ENCODE measurements at places on chromosomes 16 and 17.

GRCh38 chr16:54544553-54545180 is 258.1 kb upstream of the IRX3 start:
- no peak for DNase-seq

GRCh38 chr17:42378359-42378958 is 9.8 kb downstream of the STAT3 start:
- no peak for DNase-seq

- DNase-seq = no peak
These were observed 1.1 kb downstream of the ACTG1 start for GRCh38 chr17:81511554-81511803.

DNA sequence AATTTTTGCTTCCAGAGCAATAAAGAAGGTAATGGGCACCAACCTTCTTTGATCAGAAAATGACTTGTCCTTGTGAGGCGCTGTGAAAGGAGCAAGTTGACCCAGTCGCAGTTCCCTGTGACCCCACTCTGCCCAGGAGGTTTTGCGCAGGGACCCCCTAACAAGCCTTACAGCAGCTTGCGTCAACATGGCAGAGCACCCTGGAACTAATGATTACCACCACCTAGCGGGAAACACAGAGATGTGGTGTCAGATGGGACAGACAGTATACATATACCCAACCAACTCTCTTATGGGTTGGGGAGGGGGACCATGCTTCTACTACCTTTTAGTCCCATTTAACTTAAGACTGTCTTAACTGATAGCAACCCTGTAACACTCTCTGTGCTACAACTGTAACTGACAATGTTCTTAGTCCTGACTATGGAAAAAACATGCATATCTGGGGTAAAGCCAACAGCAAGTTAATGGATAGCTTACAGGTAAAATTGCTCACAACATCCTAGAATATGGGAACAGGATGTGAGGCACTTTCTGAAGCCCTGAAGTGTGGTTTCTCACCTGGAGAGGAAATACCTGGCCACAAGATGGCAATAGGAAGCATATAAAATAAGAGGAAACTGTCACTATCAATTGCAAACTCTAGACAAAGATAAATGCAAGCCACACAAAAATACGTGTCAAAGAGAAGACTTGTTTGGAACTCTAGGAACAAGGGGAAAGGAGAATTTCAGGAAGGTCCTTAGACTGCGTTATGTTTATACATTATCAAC is 3.0 kb downstream of the KARS1 start:
- DNase-seq = no peak

GRCh38 chr17:50832864-50833381 is 2.5 kb upstream of the WFIKKN2 start:
- DNase-seq = no peak

GRCh38 chr17:2174468-2175293 is 119.8 kb downstream of the HIC1 start:
- DNase-seq = no peak

DNA sequence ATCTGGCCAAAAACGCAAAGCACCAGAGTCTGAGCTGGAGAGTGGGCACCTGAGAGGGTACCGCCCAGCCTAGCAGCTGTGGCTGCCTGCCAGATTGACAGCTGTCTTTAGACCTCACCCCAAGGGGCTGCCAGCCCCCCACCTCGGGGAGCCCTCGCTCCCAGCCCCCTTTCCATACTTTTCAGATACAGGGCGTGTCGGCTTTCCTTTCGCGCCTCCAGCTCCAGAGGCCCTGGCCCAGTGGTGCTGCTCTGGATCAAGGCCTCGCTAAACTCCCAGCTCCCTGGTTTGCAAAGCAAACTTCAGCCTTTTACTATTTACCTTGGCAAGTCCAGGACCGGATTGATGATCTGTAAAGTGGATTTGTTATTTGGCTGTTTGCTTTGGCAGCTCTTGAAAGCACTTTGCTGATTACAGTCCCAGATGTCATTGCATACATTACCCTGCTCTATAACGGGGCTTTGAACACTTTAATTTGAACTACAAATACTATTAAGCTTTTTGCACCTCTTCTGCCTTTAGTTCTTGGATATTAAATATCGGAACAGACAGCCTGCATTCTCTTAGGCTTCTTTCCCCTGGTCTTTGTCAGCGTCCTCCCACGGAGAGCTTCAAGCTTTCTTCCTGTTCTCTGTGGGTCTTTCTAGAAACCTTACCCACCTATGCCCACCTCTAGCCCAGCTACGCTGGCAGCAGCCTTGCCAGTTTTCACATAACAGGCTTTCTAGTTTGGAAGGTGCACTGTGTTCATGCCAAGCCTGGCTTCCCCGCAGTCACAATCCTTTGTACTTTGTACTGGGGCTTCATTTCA is 63.6 kb upstream of the TBX2 start:
- DNase-seq = no peak

DNA sequence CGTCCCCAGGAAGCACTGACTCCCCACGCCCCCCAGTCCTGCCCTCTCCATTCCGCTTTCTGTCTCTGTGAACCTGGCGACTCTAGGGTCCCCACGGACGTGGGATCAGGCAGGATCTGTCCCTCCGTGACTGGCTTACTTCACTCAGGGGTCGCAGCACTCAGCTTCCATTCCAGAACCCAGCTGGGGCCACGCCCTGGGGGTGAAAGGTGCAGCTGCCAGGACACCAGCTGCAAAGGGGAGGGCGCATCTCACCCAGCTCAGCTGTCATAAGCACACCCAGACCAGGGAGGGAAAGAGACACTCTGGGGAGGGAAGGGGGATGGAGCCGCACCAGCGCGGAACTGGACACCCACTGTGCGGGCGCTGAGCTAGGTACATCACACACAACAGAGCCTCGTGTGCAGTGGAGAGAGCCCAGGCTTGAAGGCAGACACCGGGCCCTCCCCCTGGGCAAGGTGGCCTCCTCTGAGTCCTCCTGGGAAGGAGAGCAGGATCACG is 18.5 kb upstream of the HEXD start:
- no peak for DNase-seq

GRCh38 chr16:2689968-2690801 is 7.9 kb downstream of the KCTD5 start:
- DNase-seq = no peak

GRCh38 chr17:48594538-48595277 is 1.1 kb upstream of the HOXB5 start:
- DNase-seq = no peak

DNA sequence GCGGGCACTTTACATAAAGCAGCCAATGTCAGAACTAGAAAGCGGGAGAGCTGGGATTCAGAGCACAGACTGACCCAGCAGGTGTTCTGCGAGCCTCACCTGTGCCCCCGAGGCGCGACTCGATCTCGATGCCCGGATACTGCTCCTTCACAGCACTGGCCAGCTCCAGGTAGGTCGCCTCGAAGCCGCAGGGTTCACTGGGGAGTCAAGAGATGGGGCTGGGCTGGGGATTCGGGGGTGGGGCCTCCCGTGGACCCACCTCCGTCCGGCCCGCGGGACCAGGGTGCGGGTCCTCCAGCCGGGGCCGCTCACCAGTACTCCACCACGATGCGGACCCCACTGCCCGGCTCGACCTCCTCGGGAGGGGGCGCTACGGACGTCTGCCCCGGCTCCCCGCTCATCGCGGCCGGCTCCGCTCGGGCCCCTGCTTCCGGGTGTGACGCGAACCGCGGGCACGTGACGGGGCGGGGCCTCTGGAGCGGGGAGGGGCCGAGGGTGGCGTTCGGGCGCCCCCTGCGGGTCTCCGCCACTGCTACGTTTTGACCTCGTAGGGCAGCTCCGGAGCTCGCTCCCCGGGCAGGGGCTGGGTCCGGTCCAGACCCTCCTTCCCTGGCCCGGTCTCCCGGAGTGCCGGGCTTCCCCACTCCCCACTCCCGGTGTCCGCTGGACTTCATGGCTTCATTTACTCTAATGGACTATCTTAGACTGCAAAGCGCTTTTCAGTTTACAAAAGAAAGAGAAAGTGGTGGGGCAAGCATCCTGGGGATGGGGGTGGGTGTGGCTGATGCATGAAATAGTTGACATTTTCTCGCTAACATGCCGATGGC is at the start of gene MIEN1:
TSS of gene MIEN1 (minus strand) at position 438 of the 827 bp plus-strand sequence. CDS start at position 401, 37 bp downstream.
- DNase-seq = peak; percentile 96

DNA sequence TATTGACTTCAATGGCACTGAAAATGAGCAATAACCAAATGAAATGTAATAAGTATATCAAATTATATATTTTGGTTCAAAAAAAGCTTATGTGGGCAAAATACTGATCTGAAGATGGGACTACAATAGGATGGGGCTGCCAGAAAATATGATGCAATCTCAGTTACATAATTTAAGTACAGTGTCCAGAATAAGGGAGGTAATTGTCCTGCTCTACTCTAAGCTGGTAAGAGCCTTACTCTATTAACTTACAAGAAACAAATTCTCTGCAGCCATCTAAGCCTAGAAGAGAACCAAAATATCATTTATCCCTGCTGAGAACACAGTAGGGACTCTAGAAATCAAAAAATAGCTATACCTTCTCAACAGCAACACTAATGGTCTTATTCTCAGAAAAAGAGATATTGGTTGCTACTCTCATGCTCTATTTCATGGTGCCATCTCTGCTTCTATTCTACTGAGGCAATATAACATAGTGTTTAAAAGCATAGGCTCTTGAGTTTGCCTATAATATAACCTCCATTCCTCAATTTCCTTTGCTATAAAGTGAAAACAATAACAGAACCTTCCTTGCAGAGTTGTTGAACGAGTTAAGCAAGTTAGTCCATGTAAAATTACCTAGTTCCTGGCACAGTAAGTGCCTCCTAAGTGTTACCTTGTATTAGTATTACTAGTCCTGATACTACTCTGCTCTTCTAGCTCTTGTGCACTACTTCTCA is 19.9 kb downstream of the NQO1 start:
- DNase-seq = no peak

GRCh38 chr16:29820730-29821642 is 724 bp downstream of the MVP start:
- DNase-seq = peak; percentile 49

DNA sequence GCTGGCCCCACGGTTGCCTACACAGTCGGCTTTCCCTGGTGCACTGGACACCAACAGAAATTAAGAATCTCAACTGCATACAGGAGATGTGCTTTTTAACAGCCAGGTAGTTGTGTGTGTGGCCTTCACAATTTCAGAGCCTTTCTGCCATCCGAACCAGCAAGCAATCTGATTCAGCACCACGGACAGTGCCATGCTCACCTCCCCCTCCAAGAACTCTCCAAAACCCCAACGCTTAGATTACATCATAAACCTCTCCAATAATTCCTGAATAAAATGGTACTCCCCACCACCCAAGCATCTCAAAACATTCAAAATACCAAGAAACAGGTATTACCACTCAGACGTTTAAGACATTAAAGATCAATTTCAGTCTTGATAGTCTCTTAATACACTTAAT is 31.8 kb downstream of the USP7 start:
- DNase-seq = peak; percentile 76

DNA sequence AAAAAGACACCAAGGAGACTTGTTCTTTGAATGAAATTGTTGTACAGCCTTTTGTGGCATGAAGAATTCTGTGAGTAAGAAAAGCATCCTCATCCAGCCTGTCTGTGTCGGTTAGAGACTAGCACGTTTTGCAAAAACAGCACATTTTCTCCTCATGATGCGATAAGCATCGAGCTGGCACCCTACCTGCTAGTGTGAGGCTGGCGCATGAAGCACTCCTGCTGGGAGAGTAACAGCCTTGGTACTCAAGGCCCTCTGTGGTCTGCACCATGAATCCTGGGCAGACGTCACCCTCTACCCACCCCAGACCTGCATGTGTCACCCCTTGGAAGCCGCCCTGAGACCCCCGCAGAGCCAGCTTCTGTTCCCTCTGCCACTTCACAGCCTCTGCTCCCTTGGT is 92.6 kb upstream of the TMEM132E start:
- no peak for DNase-seq

DNA sequence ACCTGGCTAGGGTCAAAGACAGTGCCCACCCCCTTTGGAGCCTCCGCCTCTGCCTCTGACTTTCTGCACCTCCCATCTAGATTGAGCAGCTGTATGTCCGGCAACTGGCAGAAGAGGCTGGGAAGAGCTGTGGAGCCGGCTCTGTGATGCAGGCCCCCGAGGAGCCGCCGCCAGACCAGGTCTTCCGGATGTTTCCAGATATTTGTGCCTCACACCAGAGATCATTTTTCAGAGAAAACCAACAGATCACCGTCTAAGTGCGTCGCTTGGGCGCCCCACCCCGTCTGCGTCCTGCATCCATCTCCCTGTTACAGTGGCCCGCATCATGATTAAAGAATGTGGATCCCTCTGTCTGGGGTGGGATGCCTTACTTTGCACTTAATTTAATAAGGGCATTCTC is 22.1 kb downstream of the IRF8 start:
- no peak for DNase-seq

GRCh38 chr16:12499032-12499745 is 304.5 kb downstream of the CPPED1 start:
- no peak for DNase-seq

DNA sequence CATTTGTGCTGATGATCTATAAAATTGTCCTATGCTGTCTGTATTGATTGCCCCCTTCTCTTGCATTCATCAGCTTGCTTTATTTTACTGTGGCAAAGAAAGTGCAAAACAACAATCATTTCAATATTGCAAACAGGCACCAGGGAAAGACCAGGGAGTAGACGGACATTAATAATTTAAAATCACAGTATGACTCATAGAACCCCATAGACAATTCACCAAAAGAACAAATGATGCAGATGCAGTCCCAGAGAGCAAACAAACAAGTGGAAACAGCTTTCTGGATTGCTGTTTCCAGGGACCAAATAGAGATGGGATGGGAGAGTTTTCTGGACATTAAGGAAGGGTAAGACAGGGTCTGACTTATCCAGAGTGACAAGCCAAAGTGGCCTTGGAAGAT is 70.1 kb downstream of the ABCC12 start:
- no peak for DNase-seq

DNA sequence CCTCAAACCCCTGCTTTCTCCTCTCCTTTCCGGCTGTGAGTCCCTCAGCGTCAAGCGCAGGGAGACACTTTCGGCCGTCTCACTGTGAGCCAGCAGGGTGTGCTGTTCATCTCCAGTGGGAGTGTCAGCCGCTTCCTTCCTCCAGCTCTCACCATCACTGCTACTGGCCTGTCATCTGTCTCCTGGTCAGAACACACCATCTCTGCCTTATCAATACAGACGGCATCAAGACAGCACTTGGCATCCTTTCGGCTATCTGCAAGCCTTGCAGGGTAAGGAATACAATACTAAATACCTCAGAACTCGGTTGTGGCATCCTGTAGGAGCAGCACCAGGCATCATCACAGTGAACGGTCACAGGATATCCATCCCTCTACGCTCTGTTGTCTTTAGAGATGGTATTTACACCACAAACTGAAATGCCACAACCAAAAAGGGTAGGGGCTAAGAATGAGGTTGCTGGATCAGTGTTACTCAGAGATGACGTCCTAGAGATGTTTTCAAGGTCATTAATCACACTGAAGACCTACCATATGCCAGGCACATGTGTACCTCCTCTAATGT is 20.7 kb upstream of the CMTM4 start:
- peak; percentile 20 for DNase-seq

DNA sequence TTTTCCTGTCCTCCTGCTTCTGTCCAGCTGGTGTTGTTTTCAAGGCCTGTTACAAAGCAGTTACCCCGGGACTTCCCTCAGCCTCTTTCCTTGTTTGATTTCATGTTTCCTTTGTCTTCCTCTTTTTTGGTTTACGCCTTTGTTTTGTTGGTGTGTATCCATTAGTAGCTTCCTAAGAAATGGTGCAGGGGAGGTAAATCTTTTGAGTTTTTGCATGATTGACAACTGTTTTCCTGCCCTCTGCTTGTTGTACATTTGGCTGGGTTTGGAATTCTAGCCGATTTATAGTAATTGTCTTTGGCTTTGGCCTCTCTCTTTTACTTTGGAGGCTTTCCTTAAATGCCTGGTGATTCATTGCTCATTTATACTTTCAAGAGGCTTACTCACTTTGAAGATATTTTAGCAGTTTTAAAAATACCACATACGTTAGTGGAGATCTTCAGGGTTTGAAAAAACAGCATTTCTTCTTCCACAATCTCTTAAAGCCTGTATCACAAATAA is 32.8 kb downstream of the DNAH2 start:
- no peak for DNase-seq
